ENCODE measurements at places on chromosomes 1 and 21.

DNA sequence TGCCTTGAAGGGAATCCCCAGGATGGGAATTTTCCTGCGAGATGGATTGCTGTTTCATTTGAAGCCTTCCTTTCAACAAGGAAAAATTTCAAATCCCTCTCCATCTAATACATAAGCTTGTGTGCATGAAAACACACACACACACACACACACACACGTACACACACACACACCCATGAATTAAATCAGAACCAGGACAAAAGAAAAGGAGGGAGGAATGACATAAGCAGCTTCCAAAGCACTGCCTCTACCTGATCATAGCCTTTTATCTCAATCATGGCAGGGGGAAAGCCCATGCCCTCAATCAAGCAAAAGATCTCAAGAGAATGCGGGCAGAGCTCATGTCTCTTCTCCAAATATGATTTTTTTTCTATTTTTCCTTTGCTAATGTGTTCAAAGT, 139.7 kb downstream of the SLC44A5 start:
- DNase-seq = no peak

- DNase-seq = no peak
These were observed 9.5 kb downstream of the CZIB start for GRCh38 chr1:53210954-53211353.

- no peak for DNase-seq
These were observed 87.7 kb downstream of the LACTBL1 start for GRCh38 chr1:22884806-22885530.

DNA sequence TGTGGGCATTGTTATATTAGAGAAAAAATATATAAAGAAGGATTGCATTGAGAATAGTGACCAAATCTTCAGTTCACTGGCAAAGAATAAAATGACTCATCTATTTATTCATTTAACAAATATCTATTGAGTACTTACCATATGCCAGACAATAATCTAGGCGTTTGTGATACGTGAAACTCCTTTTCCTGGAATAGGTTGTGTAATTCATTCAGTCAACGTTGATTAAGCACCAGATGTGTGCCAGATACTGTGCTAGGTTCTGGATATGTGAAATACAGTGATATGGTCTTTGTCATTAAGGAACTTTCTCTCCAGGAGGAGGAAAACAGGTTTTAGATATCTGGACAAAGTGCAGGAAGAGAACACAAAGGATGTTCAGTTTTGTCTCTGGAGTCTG, 344.5 kb downstream of the RWDD3 start:
- DNase-seq = no peak

- no peak for DNase-seq
These were observed 27.2 kb downstream of the NUAK2 start for GRCh38 chr1:205294175-205294917.
